Activated B cell treated with CpG ODN at 0.5 μM for 24 hours (primary cell): ENCODE measurements at places on chromosomes 1 and 21.

- DNase-seq: no peak
Observed at GRCh38 chr1:19597496-19598309, 46.4 kb upstream of the NBL1 start.

GRCh38 chr1:66445492-66446181 is 88.3 kb upstream of the SGIP1 start:
- DNase-seq: peak; percentile 27

- DNase-seq: no peak
Observed at GRCh38 chr21:35652196-35652595, 408.1 kb downstream of the SETD4 start.

DNA sequence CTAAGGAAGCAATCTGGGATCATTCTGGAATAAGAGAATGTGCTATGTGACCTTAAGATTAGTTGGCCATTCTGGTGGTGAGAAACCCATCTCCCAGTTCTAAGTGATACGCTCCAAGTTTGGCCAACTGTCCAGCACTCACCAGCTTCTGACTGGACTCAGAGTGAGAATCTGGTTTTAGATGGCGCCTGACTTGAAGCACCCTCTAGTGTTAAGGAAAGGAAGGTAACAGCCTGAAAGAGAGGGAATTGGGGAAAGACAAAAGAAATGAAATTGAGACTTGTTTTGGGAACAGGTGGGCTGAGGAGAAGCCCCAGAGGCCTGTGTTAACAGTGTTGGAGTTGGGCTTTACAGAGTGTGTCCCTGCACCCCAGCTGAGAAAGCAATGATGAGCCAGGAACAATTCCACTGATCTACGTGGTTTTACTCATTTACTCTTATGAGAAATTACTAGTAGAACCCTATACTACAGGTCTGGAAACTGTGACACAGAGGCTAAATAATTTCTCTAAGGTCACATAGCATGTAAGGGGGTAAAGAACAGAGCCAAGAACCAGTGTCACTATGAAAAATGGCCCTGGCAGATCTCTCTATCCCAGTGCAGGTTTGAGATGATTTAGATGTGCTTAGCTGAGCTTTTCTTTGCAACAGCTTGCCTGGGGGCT is 9.3 kb upstream of the FCAMR start:
- DNase-seq: no peak

- DNase-seq: no peak
Observed at GRCh38 chr1:15691434-15692032, 7.4 kb downstream of the PLEKHM2 start.

- DNase-seq: no peak
Observed at GRCh38 chr1:220410611-220411010, 117.3 kb upstream of the MARK1 start.

DNA sequence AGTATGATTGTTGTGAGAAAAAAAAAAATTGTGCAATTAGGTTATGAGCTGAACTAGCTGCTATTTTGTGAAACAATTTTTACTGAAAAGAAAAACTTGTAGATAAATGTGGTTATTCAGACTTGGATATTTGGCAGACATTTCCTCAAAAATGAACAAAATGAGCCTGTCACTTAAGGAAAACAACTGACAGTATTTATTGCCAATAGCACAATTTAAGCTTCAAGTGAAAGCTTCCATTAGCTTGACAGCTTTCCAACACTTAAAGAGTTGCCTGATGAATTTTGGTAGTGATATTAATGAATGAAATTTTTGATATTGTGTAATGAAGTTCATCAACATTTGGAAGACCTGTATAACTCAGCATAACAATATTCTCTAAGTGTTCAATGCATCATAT is 116.1 kb upstream of the RGS1 start:
- no peak for DNase-seq

- DNase-seq: no peak
Observed at GRCh38 chr1:54694771-54695170, 20.9 kb upstream of the TTC4 start.

- no peak for DNase-seq
Observed at GRCh38 chr1:24902471-24902891, 27.6 kb downstream of the RUNX3 start.

DNA sequence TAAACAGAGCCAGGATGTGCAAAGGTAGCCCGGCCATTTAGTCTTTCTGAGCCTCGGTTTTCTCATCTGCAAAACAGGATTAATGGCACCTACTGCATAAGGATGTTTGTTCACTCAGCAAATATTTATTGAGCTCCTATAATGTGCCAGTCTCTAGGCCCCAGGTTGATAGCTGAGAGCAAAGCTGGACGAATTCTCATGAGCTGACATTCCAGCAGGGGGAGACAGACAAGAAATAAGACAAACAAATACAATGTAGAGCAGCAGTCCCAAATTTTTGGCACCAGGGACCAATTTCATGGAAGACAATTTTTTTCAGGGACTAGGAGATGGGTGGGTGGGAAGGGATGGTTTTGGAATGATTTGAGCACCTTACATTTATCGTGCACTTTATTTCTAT is 74.3 kb upstream of the PAX7 start:
- no peak for DNase-seq

GRCh38 chr1:172874950-172875349 is 175.8 kb downstream of the TNFSF18 start:
- no peak for DNase-seq

DNA sequence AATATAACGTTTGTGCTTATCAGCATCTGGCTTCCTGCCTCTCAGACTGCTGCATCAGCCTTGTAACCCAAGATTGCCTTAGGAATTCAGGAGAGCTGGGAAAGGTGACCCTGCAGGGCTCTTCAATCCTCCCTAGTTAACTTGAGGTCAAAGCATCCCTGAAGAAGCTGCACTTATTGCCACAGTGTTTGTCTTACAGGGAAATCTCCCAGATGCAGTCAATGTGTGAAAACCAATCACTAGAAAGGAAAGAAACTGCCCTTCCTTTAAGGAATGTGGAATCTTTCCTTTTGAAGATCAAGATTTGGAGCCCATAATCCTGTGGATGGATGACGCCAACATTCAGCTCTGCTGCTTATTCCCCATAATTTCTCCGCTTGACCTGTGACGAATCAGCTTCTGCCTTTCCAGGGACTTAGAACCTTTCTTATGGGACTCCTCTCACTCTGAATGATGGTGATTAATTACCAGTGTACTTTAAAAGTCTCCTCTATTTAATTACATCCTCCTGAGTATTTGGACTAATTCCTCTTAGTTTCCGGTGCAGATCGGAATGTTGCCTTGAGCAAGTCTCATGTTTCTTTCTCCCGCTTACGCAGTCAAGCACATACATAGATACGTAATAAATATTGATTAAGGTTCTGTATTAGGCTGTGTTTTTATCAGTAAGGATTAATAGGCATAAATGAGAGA is 14.4 kb downstream of the ADAMTS5 start:
- no peak for DNase-seq

- DNase-seq: no peak
Observed at GRCh38 chr1:207578796-207579435, 66.0 kb upstream of the CR1L start.

DNA sequence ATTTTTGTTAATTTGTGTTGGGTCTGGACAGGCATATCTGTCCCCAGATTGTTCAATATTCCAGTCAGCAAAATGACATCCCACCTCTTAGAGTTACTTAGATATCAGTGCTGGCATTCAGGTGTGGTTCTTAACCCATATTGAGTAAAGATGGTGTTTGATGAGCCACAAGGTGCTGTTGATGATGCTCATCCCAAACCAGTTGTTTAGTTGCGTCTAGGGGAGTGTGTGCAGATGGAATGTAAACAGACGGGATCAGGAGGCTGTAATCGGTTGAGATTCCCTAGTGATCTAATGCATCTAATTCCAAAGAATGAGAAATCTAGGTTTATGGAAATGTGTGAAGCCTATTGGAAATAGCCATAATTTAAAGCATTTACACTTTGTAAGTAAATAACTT is 1.1 kb downstream of the HOOK1 start:
- no peak for DNase-seq

DNA sequence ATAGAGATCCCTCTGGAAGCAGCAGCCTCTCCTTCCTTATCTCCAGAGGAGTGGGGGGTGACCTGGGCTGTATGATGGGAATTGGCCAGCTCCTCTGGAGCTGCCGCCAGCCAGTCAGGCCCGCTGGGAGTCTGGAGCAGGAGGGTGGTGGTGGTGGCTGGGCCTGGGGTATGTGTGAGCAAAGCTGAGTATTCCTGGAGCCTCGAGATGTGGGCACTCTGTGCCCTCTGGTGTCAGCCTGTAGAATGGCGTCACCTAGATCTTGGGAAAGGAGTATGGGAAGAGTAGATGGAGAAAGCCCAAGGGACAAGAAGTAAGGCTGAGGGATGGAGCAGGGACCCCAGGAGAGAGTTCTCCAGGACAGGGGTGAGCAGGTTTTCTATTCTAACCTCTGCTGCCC is 16.0 kb downstream of the VANGL2 start:
- no peak for DNase-seq

DNA sequence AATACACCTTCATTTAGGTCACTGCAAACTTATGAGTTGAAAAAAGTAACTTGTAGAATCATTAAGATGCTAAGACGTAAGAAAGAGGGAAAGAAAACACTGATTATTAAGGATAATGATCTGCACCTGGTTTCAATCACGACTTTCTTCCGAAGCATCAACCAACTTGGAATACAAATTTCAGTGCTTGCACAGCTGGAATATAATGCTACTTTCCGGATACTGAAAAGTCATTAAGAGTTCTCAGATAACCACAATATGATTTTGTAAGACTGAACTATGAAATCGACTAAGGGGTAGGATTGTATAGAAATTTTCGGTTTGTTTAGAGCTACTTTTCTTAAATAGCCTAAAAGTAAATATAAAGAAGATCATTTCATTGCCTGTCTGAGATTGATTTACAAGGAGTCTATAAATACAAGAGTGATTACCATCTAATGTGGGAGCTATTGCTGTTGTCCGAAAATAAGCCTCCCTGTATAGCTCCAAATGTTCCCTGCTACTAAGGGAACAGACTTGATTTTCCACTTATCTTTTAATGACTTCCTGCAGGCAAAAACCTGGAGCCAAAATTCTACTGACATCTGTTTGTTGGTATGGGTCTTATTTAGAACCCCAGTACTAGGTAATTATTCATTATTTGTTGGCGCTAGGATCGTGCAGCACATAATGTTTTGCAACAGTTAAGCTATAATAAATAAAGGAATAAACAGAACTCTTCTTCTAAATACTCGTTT is 673.3 kb downstream of the KCNT2 start:
- no peak for DNase-seq

GRCh38 chr1:64933296-64934070 is 32.9 kb downstream of the JAK1 start:
- no peak for DNase-seq

DNA sequence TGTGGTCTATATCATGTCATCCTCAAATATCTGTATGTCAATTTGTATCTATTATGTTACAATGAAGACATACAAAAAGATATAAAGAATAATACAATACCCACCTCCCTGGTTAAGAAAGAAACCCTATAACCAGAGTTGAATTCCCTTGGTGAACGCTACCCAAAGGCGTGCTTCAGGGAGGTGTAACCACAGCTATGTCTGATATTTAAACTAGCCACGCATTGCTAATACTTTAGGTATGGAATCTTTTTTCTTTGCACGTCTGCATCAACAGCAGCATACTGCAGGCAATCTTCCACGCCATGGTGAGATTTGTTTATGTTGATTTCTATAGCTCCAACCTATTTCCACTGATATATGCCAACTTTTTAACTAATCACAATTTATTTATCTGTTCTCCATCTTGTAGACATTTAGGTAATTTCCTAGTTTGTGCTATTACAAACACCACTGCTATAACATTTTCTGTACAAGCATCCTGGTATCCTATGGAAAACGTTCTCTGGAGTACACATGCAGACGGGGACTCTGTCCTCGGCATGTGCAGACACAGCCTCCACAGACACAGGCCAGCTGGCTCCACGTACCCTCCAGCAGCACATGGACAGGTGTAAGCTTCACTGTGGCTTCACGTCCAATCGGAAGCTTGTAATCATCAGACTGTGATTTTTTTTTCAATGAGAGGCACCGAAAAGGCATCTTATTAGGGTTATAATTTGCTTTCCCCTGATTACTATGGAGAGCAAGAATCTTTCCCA is 58.5 kb downstream of the HSF2BP start:
- no peak for DNase-seq

- no peak for DNase-seq
Observed at GRCh38 chr1:87100271-87100670, 185.8 kb downstream of the HS2ST1 start.

GRCh38 chr1:230191079-230191804 is 124.2 kb downstream of the GALNT2 start:
- no peak for DNase-seq

DNA sequence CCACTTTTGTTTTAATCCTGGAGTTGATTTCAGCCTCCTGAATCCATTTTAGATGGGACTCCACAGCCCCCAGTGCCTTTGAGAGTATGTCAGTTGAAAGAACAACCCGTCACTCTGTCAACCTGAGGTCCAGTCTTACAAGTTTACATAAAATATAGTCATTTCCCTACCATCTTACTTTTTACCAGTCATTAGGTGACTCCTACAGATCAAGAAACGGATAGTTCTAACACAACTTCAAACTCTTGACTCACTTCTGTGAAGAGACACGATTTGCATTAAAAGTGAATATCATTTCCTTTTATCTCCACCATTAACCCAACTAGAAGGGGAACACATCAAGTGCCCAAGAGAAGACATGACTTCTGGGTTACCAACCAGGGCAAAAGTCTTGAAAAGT is 147.1 kb downstream of the NTPCR start:
- no peak for DNase-seq

DNA sequence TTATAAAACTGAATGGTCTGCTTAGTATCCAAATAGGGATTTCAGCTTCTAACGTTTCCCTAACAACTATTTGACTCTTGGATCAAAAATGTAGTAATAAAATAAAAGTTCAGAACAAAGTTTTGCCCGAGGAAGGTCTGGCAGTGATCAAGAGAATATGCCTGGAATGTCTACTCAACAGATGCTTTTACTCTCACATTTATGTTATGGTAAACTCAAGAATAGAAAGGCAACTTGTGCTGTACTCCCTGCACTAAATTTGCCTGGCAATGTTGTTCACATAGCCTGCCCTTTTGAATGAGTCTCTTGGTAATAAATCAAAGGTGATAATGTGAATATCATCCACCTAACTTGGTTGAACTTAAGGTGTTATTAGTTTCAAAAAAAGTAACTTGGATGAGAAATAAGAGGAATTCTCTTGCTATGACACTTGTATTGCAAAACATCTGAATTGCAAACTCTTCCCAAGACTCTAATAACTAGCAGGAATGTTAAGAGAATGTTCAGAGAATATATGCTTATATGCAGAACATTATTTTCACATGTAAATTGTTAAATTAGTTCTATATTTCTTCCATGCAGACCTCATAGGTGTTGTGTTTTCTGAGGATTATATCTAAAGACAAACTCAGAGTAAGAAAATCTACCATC is 215.8 kb downstream of the COL24A1 start:
- no peak for DNase-seq

- no peak for DNase-seq
Observed at GRCh38 chr21:38993561-38993960, 187.8 kb downstream of the ETS2 start.

- no peak for DNase-seq
Observed at GRCh38 chr1:187257476-187257875, 428.7 kb downstream of the PLA2G4A start.

- no peak for DNase-seq
Observed at GRCh38 chr1:241105147-241105546, 251.9 kb downstream of the RGS7 start.
